ENCODE measurements at places on chromosomes 5 and 9.

DNA sequence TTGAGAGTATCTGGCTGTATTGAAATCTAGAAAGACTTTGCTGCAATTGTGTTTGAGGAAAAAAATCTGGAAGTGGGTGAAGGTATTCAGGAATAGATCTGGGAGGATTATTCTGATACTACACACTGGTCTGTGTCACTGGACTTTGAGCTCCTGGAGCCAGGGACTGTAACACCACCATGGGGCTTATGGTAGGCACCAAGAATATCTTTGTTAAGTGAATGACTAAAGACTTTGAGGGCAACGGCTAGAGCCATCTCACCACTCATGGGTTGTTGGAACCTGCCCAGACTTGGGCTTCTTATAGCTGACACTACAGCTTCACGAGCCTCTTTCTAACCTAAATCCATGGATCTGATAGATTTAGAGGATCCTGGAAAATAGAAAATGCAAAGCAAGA is 10.2 kb downstream of the NFX1 start:
- no peak for DNase-seq

DNA sequence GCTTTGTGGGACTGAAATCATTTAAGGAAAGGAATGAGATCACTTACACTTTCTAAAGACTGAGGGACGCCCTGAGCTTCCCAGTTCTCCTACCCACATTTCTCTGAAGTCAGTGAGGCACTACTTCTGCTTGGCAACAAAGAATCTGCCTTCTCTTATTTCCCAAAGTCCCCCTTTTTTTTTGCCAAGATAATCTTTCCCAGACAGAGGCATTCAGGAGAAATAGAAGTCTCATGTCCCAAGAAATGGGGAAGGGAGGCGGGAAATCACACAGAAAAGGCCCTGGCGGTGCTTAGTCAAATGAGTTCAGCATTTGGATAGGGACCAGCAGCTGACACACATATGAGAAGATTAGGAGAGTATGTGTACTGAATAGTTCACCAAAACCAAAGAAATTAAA is 159.7 kb downstream of the MUSK start:
- no peak for DNase-seq

DNA sequence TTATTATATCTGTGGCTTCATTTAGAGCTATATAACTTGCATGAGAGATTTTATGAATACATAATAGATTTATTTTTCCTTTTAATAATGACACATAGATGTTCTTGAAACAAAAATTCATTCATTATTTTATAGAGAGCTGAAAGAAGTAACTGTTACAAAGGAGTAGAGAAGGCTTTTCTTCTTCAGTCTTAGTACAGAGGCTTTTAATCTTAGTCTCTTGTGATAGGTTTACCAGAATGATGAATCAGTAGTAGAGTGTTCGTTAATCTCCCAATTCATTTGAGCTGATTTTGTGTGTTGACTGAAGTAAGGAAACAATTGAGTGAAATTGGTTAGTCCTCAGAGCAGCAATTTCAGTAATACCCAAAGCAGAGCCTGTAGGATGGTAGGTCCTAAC is 1284.1 kb upstream of the ACO1 start:
- DNase-seq = no peak

DNA sequence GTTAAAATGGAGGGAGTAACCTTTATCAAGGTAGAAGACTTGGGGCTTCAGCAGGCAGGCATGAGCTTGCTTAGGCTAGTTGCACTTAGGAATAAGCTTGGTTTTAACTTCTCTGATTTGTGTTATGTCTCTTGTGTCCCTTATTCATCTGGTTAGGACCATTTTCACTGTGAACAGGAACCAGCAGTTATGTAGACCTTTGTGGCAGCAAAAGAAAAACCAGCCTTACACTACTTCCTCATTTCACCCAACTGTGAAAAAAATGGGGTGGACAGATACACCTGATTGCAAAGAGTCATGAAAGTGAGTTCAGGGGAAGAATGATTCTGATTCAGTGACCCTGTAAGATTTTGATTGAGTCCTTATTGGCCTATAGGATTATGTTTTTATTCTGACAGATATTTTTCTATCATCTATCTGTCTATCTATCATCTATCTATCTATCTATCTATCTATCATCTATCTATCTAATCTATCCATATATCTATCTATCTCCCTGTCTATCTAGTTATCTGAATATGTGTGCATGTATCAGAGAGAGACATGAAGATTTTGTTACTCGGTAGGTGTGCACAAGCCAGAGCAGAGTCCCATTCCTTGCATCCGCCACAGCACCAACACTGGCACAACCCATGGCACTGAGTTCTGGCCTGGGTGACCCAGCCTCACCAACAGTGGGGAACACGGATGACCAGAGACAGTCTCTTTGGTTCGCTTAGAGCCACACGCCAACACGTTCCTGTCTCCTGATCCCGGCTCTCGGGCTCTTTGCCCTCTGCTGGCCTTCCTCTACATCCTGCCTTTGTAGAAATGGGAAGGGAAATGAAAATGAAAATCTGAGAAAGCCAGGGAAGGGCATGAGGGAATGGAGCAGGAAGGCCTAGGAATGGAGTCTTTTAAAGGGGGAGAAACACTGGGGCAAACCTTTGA is 1.3 kb upstream of the ZNF366 start:
- DNase-seq = no peak

DNA sequence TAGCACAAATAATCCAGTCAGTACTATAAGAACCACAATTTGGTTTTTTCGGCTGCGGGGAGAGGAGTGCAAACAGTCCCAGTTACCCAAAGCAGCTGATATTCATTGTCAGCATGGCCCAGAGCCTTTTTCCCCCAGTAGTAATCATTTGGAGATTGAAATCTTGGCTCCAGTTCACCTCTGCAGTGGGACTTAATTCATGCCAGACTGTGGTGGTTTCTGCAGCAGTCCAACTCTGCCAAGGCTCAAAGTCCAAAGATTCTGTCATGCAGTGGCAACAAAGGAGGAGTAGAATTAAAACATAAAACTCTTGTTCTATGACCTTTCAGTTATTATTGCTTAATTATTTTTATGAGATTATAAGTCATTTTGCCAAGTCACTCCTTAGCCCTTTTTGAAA is 25.0 kb upstream of the TRIM36 start:
- no peak for DNase-seq

- no peak for DNase-seq
Measured at GRCh38 chr5:115599502-115599901, 2.8 kb downstream of the TICAM2 start.

All from stimulated activated CD4-positive, alpha-beta T cell treated with anti-CD3 and anti-CD28 coated beads, Interleukin-15, amount 100 ng/mL, for 48 hours (primary cell).